SW 1271 (cell line): ENCODE measurements at places on chromosomes 7 and 10.

DNA sequence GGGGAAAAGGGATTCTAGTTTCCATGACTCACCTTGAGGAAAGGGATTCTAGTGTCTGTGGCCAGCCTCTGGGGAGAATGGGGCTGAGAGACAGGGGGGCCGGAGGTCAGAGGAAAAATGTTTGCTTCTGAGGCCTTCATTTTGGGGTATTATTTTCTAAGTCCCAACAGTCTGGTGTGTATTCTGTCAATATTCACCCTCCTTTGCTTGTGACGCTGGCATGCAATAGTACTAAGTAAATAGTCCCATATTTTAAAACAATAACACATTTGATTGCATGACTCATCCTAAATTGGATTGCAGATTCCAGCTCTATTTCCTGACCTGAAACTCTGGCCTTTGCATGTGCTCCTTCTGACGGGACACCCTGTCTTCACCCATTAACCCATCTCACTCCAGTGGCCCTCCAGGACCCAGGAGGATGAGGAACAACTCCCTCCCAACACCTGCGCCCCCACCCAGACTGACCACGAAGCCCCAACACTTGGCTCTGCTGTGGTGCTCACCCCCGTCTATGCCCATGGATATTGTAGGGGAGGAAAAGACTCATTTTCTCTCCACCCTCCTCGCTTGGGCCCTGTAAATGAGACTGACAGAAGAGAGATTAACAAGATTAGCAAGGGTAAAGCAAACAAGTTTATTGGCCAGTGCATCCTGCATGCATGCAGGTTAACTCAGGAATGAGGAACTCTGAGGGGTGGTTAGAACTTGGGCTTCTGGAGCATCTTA lies 495.6 kb upstream of the KLF6 start:
- DNase-seq, result no peak

GRCh38 chr7:99380032-99380822 lies 5.7 kb downstream of the ARPC1B start:
- no peak for DNase-seq

GRCh38 chr10:69906425-69906824 lies 104.7 kb downstream of the COL13A1 start:
- DNase-seq, result no peak

- DNase-seq, result no peak
These were observed 71.0 kb downstream of the SEM1 start for GRCh38 chr7:96638669-96639068.

DNA sequence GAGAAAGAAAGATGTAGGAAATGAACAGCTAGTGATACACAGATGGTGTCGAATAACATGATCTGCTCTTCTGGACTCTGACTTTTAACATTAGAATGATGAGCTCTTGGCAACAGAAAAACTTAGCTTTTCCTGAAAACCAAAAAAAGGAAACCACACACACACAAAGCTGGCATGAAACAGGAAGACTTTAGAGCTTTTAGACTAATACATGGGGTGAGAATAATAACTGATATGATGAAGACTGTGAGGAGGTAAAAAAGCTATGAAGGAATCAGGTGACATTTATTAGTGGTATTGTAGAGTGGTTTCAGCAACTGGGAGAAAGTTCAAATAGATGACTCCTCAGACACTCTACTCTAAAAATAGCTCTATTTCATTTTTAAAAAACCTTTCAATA lies 491.9 kb downstream of the PARD3 start:
- no peak for DNase-seq

GRCh38 chr7:46739518-46740234 lies 818.6 kb upstream of the IGFBP3 start:
- no peak for DNase-seq

DNA sequence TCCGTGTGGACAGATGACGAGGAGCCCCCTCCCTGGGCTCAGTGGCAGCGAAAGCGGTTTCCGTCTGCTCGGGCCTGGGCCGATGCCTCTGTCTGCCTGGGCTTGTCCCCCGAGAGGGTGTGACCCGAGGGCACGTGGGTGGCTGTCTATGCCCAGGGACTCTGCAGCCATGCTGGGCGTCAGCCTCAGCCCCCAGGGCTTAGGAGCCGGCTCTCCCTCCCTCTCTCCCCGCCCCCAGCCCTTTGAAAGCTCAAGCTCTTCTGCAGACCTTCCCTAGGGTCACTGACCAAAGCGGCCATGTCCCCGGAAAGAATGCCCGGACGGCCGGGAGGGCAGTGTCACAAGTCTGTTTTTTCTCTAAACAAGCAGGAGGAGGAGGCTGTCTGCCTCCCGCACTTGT lies 7.1 kb downstream of the MICALL2 start:
- no peak for DNase-seq

DNA sequence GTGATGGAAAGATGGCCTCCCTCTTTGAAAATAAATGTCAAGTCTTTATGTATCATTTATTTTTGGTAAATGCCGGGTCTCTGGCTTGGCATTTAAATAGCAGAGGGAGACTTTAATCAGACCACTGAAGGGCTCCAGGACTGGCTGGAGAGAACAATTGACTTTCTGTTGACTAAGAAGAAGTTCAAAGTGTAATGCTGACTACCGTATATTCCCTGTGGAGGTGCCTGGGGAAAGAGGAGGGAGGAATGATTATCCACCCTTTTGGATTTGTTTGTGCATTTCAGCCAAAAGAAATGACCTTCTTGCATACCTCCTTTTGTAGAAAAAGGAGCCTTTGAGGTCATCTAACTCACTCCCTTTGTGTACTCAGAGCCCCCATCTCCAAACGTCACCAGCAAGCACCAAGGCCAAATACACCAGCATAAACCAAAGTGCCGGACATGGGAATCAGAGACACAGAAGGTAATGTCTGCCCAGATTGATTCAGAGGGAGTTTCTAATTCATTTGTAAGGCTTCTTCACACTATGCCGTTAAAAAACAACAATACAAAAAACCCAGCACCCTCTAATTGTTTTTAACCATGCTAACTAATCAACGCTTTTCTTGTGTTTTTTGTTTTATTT lies 75.2 kb downstream of the PRLHR start:
- no peak for DNase-seq

GRCh38 chr7:154902600-154903082 lies 100.3 kb downstream of the PAXIP1 start:
- no peak for DNase-seq
